Effector memory CD8-positive, alpha-beta T cell (primary cell): ENCODE measurements at places on chromosomes 4 and X.

GRCh38 chr4:159047478-159048165 lies 55.3 kb upstream of the RAPGEF2 start:
- no peak for DNase-seq

DNA sequence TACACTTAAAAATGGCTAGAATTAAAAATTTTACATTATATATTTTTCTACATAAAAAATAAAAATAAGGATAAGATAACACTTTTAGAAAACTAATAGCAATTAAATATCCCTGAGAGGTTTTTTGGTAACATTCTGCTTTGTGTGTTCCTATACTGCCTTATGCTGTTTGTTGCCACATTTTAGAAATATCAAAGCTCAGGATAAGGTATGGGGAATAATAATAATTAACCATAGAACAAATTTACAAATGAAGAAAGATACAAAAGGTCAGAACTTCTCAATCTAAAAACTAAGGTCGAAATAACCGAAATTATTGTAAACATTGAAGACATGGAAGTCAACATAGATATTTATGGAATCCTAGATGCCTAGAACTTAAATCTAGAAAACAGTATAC lies 71.4 kb downstream of the COX7B2 start:
- DNase-seq: no peak

- no peak for DNase-seq
Observed at GRCh38 chr4:182142176-182143085, 100.8 kb upstream of the TENM3 start.

GRCh38 chr4:7910952-7911578 lies 28.6 kb downstream of the AFAP1 start:
- DNase-seq: no peak

GRCh38 chrX:93538575-93538974 lies 134.8 kb downstream of the NAP1L3 start:
- no peak for DNase-seq

- DNase-seq: no peak
Observed at GRCh38 chr4:89491761-89492160, 184.2 kb upstream of the GPRIN3 start.

GRCh38 chr4:1369091-1369450 lies 22.1 kb downstream of the UVSSA start:
- no peak for DNase-seq

DNA sequence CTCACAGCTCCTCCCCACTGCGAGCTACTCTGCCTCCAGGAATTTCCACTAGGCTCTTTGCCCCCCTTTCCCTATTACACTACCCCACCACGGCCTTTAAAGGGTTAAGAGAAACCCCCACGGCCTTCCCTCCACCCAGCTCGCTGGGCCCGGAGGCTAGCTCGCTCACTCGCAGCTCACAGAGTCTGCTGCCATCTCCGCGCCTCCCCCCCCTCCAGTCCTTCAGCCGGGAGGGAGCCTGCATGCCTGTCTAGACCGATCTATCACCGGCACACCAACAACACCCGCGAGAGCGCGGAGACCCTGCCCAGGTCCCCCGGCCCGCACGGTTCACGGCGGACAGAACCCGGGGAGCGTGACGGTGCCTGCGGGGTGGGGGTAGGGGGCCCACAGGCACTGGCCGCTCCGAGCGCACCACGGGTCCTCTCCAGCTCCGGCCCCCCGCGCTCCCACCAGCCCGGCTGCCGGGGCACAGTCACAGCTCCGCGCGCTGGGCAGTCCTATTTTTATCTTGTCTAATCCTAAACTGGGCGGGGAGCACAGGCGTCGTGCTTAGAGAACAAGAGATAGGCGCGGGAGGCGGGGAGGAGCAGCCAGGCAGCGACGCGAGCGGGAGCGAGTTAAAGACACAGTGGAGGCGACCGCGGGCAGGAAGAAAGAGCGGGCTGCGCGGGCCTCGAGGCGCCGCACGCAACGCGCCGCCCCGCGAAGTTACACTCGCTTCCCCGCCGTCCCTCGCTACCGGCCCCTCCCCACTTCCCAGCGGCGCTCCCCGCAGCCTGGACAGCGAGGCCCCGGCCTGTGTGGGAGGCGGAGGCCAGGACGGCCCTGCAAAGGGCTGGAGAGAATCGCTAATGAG lies 3.5 kb downstream of the BCOR start:
- no peak for DNase-seq

DNA sequence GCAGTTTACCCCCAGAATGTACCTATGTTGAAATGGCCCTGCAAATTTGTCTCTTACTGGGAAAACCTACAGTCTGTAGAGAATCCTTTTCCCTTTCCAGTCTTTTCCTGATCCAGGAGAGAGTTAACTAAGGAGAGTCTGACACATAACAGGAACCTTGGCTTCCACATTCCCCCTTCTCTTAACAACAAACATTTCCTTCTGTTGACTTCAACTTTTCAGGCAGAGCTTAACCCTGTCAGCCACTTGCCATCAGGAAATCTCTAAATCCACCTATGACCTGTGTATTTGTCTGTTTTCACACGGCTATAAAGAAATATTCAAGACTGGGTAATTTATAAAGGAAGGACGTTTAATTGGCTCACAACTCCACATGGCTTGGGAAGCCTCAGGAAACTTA lies 45.6 kb upstream of the GPR78 start:
- no peak for DNase-seq

DNA sequence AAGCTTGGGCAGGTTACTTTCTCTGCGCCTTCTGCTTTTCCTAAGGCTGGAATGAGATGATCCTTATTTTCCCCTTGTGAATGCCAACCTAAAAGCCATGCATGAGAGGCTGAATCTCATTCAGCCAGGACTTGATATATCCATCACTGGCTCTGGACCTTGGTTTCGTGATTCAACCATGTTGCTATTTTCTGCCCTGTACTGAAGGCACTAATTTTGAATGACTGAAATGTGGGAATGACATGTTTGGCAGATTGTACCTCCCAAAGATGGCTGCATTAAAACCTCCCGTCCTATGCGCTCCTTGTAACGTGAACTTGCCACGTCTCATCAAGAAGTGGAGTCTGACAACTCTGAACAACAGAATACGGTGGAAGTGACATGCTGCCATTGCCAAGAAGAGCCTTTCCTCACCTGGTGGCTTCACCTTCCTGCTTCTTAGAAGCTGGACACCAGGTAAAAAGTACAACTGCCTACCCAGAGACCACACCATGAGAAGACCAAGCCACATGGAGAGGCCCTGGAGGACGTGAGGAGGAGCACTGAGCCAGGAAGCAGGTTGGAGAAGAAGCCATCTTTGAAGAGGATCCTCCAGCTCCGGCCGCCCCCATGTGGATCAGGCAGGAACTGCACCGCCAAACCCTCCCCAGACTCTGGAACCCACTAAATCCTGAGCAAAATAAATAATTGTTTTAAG lies 174.5 kb downstream of the NSUN7 start:
- peak; percentile 27 for DNase-seq

GRCh38 chr4:167868163-167868562 lies 224.2 kb upstream of the ANXA10 start:
- no peak for DNase-seq

DNA sequence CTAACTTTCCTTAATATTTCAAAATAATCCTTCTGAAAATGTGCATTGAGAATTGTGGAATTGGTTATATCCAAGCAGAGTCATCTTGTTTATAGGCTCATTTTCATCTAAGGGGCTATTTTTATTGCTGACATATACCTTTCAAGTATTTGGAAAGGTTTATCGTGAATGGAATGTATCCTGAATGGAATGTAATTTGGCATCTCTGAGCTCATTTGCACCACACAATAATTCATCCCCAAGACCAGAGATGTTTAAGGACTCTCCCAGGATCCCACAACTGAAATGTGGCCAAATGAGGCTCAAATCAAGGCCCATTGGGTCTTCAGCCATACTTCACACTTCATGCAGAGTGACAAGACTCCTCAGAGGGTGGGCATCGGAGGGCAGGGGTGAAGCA lies 7.5 kb upstream of the SETD7 start:
- no peak for DNase-seq

DNA sequence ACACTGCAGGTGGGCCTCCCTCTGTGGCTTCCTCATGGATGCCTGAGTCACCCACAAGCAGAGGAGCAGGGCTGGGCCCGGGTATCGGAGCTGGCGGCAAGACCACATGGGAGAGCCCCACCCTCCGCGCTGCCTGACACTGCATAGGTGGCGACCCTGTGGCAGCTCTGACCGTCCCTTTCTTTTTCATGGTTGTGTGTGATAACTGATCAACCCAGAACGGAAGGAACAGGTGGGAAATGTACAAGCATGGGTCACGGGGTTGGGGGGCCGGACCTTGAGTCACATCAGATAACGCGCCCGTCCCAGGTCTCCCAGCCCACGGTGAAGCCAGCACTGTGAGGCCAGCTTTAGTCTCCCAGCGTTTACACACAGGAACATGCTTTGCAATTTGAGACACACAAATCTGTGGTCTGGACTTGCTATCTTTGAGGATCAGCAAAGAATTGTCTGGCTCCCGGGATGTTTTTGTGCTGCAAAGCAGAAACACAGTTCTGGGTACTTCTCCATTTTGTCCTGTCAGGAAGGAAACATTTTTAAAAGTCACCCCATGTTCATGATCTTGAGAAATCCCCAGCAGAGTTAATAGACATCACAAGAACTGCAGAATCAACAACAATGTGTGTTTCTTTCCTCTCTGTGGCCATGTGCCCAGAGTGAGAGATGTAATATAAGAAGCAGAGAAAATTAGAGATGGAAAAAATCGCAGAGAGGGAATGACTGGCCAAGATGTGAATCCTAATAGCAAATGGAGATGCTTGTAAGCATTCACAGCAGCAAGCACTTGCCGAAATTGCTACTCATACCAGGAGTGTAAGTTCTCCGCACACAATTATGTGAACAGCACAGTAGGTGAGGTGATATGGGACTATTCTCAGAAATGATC lies 70.1 kb upstream of the CBR4 start:
- DNase-seq: no peak

GRCh38 chr4:825971-826330 lies at the start of gene CPLX1:
CPLX1 (minus strand) TSS chr4:826129; CDS start chr4:824522, 1,607 bp downstream.
- no peak for DNase-seq

- no peak for DNase-seq
Observed at GRCh38 chr4:149521611-149522425, 293.8 kb downstream of the IQCM start.

- no peak for DNase-seq
Observed at GRCh38 chr4:15034071-15034764, 31.9 kb downstream of the CPEB2 start.

DNA sequence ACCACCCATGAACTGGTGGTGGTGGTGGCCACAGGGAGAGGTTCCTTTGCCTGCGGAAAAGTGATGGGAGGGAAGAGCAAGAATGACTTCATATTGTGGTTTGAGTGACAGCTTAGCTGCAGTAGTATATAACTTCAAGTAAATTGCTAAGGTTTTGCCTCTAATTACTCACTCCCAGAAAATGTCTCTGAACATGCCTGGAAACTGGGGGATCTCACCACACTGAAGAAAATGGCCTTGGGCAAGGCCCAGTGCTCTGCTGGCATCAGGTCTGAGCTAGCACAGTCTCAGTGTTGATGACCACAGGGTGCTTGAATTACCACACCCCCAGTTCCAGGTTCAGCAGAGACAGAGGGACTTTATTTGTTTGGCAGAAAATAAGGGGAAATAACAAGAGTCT lies 2085.4 kb downstream of the ARAP2 start:
- DNase-seq: no peak

- peak; percentile 66 for DNase-seq
Observed at GRCh38 chr4:2462218-2462991, 6.5 kb upstream of the RNF4 start.

DNA sequence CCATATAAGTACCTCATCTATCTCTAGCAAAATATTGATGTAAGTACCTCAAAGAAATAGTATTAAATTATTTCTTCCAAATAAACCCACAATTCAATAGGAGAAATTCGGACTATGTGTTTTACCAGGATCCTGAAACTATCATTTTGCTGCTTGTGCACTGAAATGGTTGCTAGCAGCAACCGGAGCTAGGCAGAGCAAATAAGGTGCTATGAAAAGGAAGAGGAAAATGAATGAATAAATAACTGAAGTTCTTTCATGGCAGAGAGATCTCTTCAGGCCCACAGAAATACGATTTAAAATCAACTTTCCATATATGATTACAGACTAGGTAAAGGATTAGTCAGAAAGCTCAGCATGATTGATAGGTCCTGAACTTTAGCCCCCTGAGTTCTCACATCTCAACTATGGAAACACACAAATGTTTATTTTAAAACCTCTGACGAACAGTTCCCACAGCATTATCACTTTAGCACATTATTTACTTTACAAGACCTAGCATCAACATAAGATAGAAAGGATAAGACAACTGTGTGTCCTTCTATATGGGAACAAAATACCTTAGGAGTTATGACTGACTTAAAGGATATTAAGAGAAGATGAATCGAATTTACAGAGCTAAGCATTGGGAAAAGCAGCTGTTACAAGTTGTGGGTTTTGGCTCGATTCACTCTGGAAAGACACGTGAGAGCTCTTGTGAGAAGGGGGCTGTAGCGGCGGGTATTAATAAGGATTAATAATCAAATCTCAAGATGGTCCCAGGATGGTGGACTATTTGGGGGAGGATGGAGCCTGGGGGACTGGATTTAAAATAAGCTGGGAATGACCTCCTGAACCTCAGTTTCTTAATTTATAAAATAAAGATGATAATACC lies 104.3 kb downstream of the CORIN start:
- DNase-seq: no peak

- no peak for DNase-seq
Observed at GRCh38 chr4:183729069-183729406, 69.9 kb downstream of the TRAPPC11 start.

GRCh38 chr4:137740141-137740540 lies 207.8 kb upstream of the PCDH18 start:
- DNase-seq: no peak

DNA sequence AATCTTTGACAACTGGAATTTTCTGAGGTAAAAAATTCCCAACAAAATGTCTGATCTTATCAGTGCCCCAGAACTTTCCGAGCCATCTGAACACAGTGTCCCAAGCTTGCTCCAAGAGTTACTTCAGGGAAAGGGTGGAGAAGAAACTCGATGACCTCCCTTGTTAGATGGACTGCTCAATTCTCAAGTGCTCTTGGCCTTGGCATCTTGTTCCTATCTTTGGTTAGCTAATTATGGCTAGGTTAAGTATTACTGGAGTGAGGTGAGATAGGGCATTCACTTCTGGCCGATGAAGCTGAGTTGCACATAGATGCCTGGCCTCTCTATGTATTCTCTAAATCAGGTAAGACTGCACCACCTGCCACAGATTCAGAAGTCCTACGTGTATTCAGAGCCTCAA lies 9.1 kb upstream of the S100G start:
- DNase-seq: no peak

DNA sequence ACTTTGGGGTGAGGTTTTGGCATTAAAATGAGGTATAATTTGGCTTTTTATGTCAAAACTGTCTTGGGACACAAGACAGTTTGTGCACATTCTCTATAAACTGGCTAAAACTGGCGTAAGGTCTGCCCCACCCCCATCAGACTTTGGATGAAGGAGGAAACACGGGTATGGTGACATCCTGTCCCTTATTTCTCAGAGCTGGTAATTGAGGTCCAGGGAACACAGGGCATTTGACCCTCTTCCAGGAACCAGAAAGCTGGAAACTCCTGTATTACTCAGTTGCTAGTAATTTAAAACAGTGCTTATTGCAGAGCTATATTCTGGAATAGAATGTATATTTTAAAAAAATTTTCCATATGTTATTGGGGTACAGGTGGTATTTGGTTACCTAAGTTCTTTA lies 78.8 kb downstream of the SLC16A2 start:
- DNase-seq: no peak

GRCh38 chr4:70992391-70992881 lies 1.0 kb upstream of the DCK start:
- DNase-seq: no peak
